ENCODE measurements at places on chromosomes 11 and 22.

- DNase-seq, result no peak
Measured at GRCh38 chr22:45164270-45165088, 754 bp downstream of the NUP50 start.

- no peak for DNase-seq
Measured at GRCh38 chr22:38250643-38251340, 22.0 kb downstream of the TMEM184B start.

DNA sequence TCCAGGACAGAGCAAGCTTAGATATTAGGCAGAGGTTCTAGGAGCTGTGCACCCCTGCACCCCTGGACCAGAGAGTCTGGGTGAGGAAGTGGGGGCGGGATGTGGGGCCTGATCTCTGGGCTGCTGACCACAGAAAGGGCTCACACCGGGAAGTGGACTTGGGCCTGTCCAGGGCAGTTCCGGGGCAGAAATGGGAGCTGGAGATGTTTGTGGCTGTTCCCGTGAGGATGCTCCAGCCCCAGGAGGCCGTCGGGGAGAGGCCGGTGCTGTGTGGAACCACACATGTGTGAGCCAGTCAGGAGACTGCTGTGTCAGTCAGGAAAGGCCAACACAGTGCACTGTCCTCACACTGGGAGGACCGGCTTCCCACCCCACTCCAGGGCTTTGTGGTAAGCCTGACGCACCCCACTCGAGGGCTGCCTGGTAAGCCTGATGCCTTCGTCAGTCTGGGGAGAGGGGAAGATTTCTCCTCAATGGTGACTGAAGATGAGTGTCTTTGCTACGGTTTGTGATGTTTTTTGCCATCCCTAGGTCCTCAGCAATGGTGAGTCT, 741.0 kb downstream of the BRD1 start:
- DNase-seq, result no peak

- no peak for DNase-seq
Measured at GRCh38 chr11:62172294-62172693, 17.7 kb upstream of the SCGB1D1 start.

GRCh38 chr11:17807034-17807433, 72.5 kb downstream of the KCNC1 start:
- DNase-seq, result no peak

All from AG04450 (cell line).